AG04450 (cell line): ENCODE measurements at places on chromosomes 1 and 21. TPM values are rescaled to one million over a fixed set of nuclear protein-coding genes. Genes with fewer than 3 reads are reported as not detected.

Gene MYBPH
- 0.04 and 0.09 TPM in 2 replicates for polyA plus RNA-seq

Gene RIPK4
- not detected in 2 replicates for polyA plus RNA-seq

Gene CCSAP
- polyA plus RNA-seq, result 3.2 and 4.3 TPM in 2 replicates

Gene ITLN1
- not detected in 2 replicates for polyA plus RNA-seq

Gene MROH7
- 0.05 TPM in 1 of 2 replicates, not detected in the other for polyA plus RNA-seq

Gene KCNQ4
- 0.04 TPM in 1 of 2 replicates, not detected in the other for polyA plus RNA-seq

Gene FNDC10
- 1.4 and 2.3 TPM in 2 replicates for polyA plus RNA-seq

Gene HAO2
- polyA plus RNA-seq, result not detected in 2 replicates

Gene PTGS2
- polyA plus RNA-seq, result 2.1 and 2.7 TPM in 2 replicates

Gene OR14I1
- polyA plus RNA-seq, result not detected in 2 replicates

Gene CRP
- polyA plus RNA-seq, result not detected in 2 replicates

Gene IL10RB
- 42.7 and 46.4 TPM in 2 replicates for polyA plus RNA-seq

Gene TRABD2B
- polyA plus RNA-seq, result not detected in 2 replicates

Gene RAB29
- 13.8 and 14.6 TPM in 2 replicates for polyA plus RNA-seq

Gene CADM3
- 0.01 TPM in 1 of 2 replicates, not detected in the other for polyA plus RNA-seq

Gene LTN1
- 11.7 and 14.4 TPM in 2 replicates for polyA plus RNA-seq

Gene NHLH2
- polyA plus RNA-seq, result not detected in 2 replicates

Gene PIK3CD
- polyA plus RNA-seq, result 9.0 and 10.9 TPM in 2 replicates

- DNase-seq, result peak; percentile 69
These were observed 49.6 kb downstream of the UBE2T start for GRCh38 chr1:202291961-202292712.

- no peak for DNase-seq
These were observed 30.8 kb upstream of the KIF1B start for GRCh38 chr1:10179406-10180091.

DNA sequence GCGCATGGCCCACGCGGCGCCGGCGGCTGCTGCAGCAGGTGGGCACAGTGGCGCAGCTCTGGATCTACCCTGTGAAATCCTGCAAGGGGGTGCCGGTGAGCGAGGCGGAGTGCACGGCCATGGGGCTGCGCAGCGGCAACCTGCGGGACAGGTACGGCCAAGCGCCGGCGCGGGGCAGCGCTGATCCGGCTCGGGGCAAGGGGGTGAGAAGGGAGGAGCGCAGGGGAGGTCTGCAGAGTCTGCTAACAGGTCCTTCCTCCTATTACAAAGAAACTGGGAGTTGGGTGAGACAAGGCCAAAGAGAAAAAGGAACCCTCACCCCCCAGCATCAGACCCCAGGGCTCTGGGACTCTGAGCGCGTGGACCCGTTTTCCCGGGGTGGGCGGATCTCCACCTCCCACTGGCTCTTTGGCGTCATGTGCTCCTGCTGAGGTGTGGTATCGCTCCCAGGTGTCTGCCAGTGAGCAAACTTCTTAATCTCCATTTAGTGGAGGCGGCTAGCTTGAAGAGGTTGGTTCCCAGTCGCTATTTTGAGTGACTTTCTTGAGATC is 431 bp downstream of the MTARC1 start:
- no peak for DNase-seq

GRCh38 chr1:65940126-65940525 is 147.4 kb downstream of the PDE4B start:
- no peak for DNase-seq

GRCh38 chr21:38308532-38309119 is 51.8 kb downstream of the KCNJ15 start:
- no peak for DNase-seq

DNA sequence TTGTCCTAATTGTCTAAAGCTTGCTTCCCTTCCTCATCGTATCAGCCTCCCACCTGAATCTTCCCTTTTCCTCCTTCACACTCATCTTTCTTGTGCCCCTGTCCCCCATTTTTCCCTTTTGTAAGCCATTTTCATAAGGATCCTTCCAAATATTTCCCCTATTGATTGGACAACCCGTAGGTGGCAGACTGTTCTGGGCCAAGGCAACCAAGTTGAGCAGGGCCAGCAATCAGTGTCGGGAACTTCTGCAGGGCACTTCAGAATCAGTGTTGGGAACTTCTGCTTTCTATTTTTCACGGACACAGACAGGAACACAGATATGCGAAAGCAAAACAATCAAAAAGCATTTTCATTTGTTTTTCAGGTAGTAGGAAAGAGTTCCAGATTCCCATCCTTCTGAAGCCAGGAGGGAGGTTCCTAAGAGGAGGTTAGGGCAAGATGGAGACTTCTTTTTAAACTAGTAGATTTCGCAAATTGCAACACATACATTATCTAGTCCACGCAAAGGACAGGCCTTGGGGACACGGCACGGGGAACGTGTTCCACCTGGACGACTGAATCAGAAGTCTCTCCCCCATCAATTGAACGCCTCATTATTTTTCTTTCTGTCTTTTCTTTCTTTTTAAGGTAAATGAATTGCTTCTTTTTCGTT is 691 bp upstream of the MPZL1 start:
- no peak for DNase-seq

GRCh38 chr1:12169442-12170135 is 2.8 kb downstream of the TNFRSF1B start:
- DNase-seq, result no peak

DNA sequence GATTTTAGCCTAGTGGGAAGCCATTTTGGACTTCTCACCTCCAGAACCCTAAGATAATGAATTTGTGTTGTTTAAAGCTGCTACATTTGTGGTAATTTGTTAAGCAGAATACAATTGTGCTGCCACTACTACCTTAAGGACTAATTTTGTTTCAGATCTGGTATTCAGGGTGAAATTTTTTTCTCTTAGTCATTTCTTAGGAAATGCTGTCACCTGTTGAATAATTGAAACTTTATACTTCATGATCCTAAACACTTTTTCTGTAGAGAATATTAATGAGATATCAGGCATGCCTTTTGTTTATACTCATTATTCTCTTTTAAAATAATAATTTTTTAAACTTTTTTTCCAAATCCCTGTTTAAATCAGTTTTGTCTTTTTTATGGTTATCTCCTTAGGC is 246.8 kb downstream of the TGFB2 start:
- no peak for DNase-seq

- DNase-seq, result no peak
These were observed 12.4 kb downstream of the NUP133 start for GRCh38 chr1:229495782-229496181.

- DNase-seq, result no peak
These were observed 74.0 kb downstream of the TLR5 start for GRCh38 chr1:223068900-223069665.

- no peak for DNase-seq
These were observed 358.3 kb downstream of the KIF26B start for GRCh38 chr1:245512980-245513578.

DNA sequence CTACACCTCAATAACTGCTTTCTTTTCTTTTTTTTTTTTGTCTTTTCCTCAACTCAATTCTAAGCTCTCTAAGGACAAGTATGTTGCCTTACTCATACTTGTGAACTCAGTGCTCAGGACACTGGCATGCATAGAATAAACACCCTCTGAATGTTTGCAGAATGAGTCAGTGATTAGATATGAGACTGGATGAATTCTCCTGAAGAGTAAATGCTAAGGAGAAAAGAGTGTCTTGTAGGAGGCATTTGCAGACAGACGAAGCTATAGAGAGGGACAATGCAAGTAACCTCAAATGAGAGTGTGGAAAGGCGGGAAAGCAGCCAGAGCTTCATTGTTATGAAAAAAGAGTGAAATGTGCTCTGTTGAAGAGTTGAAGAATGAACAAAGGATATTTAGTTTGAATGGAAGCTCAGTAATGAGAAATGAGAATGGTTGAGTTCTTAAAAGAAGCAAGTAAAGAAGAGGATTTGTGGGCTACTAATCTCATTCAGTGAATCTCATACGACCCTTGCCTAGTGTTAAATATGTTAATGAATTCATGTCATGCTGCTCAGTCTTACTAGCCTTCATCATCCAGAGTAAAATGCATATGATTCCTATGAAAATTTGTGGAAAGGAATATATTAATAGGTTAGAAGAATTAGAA is 166.1 kb upstream of the DPYD start:
- peak; percentile 92 for DNase-seq

DNA sequence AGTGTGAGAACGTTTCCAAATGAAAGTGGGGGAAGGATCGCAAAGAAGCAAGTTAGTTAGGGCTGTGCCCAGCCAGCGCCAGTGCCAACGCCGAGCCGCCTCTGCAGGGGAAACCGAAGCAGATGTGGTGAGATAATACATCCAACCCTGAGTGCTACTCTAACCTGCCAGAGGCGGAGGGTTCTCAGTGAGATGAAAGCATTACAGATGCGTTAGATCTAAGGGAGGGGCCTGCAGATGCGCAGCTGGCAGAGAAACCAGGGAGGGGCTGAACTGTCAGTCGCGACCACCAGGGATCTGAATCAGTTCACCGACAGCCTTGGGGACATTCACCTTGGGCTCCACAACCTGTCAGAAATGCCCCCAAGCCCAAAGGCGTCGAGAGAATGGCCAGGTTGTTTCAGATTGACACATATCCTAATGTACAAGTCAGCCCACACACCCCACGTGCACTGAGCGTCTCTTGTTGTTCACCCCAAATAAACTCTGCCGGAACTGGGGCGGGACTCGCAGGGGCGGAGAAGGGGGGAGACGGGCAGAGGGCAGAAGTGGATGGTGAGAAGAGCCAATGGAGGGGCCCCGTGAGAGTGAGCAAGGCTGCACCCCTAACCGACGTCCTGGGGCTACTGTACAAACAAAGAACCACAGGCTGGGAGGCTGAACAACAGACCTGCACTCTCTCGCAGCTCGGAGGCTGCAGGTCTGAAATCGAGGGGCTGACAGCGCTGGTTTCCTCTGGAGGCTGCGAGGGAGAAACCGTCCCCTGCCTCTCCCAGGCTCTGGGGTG is 8.7 kb upstream of the UMODL1 start:
- DNase-seq, result no peak

GRCh38 chr1:184637664-184638240 is 116.9 kb downstream of the EDEM3 start:
- DNase-seq, result no peak

DNA sequence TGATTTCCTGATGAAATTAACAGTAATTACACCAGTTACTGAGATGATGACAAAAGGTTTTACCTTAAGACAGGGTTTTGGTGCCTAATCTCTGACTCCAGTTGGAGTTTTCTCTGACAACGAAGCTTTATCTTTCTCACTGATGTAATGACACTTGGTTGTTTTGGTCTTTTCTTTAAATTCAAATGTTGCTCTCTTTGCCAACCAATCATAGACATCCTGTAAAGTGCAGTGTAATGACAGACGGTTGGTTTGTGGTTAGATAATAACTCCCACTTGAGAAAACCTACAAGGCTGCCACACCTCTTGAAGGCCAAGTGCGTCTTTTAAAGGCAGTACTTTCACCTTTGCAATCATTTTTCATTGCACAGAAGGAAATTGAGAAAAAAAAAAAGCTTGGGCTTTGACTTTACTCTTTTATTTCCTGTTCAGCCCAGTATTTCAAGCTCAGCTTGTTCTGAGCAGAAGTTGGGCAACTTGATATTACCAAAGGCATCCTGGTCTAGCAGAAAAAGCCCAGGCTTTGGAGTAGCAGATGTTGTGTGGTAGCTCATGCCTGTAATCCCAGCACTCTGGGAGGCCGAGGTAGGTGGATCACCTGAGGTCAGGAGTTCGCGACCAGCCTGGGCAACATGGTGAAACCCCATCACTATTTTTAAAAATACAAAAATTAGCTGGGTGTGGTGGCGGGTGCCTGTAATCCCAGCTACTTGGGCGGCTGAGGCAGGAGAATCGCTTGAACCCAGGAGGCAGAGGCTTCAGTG is 14.9 kb downstream of the PDIK1L start:
- DNase-seq, result no peak

- no peak for DNase-seq
These were observed 470.8 kb downstream of the LMO4 start for GRCh38 chr1:87799451-87799850.

GRCh38 chr1:3904006-3904842 is 4.2 kb upstream of the C1orf174 start:
- no peak for DNase-seq

GRCh38 chr1:214603819-214604252 is 841 bp downstream of the CENPF start:
- DNase-seq, result no peak

DNA sequence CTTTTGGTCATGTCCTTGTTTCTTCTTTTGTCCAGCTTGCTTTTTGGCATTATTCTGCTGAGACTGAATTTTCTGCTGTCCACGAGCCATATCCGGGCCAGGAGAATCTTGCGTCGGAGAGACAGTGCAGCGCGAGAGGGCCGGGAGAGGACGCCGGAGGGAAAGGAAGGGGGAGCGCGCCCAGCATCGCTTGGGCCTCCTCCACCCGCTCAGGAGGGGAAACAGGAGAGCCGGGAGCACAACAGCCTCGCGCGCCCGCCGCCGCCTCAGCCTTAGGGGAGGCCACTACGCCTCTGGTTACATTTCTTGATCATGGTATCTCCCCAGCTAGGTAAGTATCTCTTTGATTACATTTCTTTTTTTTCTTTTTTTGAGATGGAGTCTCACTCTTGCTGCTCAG is 7.4 kb upstream of the DEGS1 start:
- no peak for DNase-seq

- peak; percentile 39 for DNase-seq
These were observed 24.5 kb downstream of the CLIC6 start for GRCh38 chr21:34693192-34693810.

DNA sequence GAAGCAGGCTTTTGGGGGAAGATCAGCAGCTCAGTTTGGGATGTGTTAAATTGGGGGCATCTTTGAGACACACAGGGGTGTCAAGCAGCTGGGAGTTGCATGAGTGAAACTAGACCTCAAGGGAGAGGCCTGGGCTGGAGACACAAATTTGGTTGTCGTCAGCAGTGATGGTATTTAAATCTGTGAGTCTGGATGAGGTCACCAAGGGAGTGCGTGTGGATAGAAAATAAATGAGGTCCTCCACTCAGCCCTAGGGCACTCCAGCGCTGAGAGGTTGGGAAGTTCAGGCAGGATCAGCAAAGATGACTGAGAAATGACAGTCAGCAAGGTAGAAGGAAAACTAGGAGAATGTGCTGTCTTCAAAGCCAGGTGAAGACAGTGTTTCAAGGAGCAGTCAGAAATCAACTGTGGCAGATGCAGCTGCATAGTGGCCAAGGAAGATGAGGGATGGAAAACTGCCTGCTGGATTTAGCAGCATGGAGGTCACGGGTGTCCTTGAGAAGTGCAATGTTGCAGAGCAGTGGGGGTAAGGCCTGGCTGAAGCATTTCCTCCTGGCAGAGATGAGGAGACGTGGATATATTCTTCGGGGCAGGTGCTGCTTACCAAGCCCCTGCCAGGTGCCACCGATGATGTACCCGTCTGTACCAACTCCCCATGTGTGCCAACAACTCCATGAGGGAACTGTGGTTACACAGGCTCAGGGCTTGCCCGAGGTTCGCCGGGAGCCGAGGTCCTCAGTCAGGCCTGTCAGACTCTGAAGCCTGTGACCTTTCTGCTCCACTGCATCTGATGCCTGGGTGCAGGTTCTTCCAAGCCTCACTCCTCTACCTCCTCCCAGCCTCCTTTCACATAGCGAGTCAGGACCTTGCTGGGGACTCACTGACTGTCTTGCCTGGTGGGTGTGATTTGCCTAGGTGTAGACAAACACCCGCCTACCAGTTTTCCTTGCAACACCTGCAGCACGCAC is 11.3 kb downstream of the MAP7D1 start:
- DNase-seq, result no peak

- DNase-seq, result peak; percentile 42
These were observed 24.8 kb downstream of the S100A6 start for GRCh38 chr1:153510984-153511410.

- DNase-seq, result no peak
These were observed 18.7 kb downstream of the TMEM53 start for GRCh38 chr1:44655609-44656008.

- no peak for DNase-seq
These were observed 3.2 kb upstream of the ADIPOR1 start for GRCh38 chr1:202961220-202961880.
